Renal pelvis (tissue), 12 donors: ENCODE measurements at places on chromosomes 12 and 14. TPM values are rescaled to one million over a fixed set of nuclear protein-coding genes. Genes with fewer than 3 reads are reported as not detected.

CPNE8 gene
- 9.5 TPM for polyA plus RNA-seq

TOMM20L gene
- polyA plus RNA-seq, result 1.5 TPM

CFAP54 gene
- polyA plus RNA-seq, result 2.7 TPM

DNA sequence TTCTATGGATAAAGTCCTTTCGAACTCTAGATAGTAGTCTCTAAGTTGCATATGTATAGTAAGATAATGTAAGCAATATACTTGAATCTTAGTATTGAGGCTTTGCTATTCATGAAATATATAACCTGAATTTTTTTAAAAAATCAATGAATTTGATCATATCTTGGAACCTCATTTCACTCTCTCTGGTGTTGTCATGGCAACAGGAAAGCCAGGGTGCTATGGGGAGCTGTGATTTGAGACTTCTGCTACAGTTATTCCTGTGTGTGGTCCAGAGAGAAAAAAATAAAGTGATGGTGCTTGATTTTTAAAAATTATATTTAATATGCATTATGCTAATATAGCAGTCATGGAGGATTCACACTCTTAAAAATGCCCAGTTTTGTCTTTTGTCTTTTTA lies 508.0 kb downstream of the SNAPC1 start:
- DNase-seq, result no peak

DNA sequence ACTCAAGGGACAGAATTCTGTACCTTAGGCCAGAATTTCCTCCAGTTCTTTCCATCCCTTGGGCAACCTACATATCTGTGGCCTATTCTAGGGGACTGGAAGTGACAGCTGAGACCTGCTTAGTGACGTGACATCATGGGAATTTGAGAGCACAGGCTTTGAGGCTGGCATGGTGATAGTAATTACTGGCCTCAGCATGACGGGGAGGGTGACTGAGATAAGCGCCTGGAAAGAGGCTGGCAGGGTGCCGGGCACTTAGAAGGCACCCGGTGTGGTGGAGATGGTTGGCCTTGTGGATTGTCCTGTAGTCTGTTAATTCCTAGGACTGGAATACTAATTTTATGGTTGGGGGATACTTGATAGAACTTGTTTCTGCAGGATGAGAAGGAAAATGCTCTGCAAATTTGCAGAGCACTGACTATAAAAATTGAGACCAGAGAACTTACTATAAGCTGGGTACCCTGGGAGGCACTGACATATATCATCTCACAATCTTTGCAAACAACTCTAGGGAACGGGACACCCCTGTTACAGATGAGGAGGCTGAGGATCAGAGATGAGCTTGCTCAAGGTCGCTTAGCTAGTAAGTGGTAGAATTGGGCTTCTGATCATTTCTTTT lies 42.2 kb upstream of the TBX3 start:
- DNase-seq, result no peak

DNA sequence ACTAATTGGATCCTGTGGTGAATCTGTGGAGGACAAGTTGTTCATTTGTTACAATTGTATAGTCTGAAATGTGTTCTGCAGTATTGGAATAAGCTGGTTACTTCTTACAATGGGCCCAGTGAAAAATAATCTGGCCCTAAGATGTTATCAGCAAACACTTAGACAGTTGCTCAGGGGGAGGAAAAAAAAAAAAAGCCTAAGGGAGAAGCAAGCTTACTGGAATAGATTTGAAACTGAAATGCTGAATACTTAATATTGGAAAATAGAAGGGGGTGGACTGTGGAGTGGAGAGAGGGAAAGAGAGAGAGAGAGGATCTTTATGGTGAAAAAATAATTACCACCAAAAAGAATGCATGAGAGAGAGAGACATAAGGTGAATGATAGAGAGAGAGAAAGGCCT lies 4.0 kb downstream of the FOXG1 start:
- DNase-seq, result no peak

- DNase-seq, result no peak
These were observed 340.4 kb downstream of the RAD51B start for GRCh38 chr14:68159701-68160633.

- DNase-seq, result no peak
These were observed 447.2 kb downstream of the SNAPC1 start for GRCh38 chr14:62209287-62209899.

- no peak for DNase-seq
These were observed 1721.5 kb upstream of the SEL1L start for GRCh38 chr14:83255015-83255726.

DNA sequence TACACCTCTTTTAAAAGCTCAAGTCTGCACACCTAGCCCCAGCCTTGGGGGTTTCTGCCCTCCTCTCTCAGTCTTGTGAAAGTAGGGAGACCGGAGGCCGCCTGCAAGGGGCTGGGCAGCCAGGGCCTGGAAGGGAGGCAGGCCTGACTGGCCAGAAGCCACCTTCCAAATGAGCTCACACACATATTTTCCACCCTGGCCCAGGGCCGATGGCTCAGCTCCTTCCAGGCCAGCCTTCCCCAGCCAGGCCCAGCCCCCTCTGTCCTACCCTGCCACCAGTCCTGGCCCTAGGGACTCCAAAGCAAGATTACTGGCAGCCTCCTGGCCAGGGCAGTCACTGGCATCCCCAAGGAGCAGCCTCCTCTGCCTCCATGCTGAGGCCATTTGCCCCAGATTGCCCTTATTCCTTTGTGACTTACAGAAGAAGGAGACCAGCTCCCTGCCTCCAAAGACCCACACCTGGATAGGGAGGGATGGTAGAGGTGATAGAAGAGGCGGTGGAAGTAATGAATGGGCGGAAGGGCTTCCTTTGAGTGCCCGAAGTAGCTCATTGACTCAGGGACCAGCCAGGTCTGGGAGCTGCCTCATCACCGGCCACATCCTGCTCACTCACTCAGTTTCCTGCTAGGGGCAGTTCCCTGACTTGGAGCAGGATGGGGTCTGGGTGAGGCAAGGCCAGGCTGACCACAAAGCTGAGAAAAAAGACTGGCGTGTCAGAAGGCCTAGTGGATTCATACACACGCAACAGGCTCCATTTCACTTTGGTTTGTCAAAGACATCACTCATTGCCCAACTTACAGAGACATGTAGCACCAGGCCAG lies 14.8 kb downstream of the MMP14 start:
- no peak for DNase-seq
